Left lung (tissue), 14 donors: ENCODE measurements at places on chromosomes 5 and 9. TPM values are rescaled to one million over a fixed set of nuclear protein-coding genes. Genes with fewer than 3 reads are reported as not detected.

- DNase-seq, result no peak
These were observed 6.9 kb upstream of the DMRT3 start for GRCh38 chr9:969310-970150.

DNA sequence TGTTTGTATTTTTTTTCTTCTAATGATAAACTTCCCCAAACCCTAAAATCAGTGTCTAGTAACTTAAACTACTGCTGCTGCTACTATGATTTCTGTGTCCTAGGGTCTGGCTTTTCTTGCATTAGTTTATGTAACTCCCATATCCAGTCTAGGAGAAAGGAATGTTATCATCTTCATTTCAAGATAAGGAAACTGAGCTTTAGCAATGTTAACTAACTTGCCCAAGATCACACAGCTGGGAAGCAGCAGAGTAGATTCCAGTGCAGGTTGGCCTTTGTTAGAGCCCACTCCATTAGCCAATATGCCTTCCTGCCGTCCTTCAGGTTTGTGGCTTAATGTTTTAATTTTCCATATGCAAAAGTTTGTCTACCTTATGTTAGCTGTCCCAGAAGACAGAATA, 10.4 kb downstream of the TMEM171 start:
- no peak for DNase-seq

DNA sequence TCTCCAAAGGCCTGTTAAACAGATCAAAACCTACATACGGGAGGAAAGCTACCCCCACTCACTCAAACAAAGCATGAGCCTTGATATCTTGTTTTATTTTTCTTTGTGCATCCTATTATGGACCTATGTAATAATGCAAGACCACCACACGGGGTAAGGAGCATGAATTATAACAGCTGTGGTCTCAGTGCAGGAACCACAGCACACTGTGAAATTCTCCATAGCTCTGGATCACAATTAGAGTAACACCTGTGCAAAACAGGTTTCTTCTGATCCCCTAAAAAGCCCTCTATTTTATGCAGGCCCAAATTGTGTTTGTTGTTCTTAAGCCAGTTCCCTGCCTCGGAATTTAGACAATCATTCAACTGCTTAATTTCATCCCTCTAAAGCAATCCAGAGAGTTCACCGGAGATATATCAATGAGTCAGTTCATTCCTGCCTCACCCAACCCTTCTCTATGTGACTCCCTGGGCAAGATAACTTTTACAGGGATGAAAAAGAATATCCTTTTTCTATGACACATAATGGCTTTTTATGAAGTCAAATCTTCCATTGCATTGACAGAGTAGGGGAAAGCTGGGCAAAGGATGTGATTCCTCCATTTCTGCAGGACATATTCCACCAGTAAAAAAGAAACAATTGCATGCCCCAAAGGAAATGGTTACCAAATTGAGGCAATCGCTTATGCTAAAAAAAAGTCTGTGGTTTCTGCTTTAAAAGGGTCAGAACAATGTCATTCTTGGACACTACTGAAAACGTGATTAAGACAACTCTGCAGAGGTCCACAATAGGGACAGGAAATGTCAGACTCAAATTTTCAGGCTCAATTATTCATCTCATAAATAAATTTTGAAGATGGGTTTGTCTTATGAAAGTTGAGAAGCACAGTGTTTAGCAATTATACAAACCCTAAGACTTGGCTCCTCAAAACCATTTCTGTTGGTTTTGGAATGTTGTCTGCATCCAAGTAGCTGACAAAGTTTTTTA, 41.6 kb upstream of the FST start:
- no peak for DNase-seq

GRCh38 chr5:172479034-172479783, 24.9 kb upstream of the SH3PXD2B start:
- peak; percentile 82 for DNase-seq

DNA sequence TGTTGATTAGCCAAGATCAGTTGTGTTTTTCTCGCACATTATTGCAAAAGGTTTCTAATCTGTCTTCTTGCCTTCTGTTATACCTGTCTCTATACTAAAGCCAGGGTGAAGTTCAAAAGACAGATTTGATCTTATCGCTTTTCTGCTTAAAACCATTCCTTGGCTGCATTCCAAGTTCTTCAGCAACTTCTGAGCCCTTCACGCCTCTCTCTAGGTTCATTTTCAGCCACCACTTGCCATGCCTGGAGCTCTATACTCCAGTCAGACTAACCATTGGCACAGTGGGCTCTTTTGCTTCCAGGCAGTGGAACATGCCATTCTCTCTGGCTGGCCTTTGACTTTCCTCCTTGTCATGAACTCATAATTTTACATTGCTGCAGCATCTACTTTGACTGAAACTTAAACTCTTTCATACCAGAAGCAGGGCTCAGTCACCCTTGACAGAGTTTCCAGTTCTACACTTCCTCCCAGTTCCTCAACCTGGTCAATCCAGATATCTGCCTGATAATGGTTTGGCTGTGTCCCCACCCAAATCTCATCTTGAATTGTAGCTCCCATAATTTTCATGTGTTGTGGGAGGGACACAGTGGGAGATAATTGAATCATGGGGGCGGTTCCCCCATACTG, 114.4 kb downstream of the SLC12A2 start:
- DNase-seq, result no peak

Gene SPATA6L
- 8.8 TPM for polyA plus RNA-seq
